ENCODE measurements at places on chromosomes 11 and 22.

DNA sequence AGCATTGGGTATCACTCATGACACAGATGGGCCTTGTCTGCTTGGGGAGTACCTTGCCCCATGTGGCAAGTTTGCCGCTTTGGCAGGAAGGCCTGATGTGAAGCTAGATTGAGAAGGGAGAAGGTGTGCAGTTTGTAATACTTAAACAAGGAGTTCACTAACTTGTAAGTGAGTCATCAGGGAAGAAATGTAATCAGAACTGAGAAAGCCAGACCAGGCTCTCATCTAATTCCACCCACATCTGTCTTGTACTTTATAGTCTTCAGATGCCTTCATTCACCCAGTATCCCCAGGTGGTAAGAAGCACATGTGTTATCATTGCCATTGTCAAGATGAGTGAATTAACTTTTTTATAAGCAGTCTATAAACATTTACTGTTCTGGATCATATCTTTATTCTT, 116.0 kb upstream of the DDI1 start:
- DNase-seq = no peak

- no peak for DNase-seq
Observed at GRCh38 chr22:38043151-38044039, 13.8 kb upstream of the PICK1 start.

- DNase-seq = no peak
Observed at GRCh38 chr11:1982873-1983600, 14.6 kb downstream of the H19 start.

GRCh38 chr11:73152861-73153483, 10.9 kb upstream of the FCHSD2 start:
- peak; percentile 55 for DNase-seq

- DNase-seq = no peak
Observed at GRCh38 chr22:17578136-17578754, 14.9 kb downstream of the SLC25A18 start.

- DNase-seq = no peak
Observed at GRCh38 chr22:47019012-47019790, 256.8 kb downstream of the TBC1D22A start.

DNA sequence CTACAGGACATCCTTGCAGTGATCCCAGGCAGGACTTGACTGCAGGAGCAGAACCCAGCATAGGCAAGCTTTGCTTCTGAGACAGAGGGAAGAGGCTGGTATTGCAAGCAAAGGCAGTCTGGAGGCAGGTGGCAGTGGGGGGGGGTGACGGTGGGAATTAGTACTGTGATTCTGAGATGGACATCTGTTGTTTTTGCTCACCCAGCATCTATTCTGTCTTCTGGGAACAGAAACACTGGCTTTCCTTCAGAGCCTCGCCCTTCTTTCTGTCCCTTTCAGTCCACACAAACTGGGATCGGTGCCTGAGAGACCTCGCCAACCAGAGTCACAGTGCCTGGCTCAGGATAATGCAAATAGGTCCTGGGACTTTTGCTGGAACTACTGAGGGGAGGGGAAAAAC, 31.2 kb upstream of the RASL10A start:
- no peak for DNase-seq

DNA sequence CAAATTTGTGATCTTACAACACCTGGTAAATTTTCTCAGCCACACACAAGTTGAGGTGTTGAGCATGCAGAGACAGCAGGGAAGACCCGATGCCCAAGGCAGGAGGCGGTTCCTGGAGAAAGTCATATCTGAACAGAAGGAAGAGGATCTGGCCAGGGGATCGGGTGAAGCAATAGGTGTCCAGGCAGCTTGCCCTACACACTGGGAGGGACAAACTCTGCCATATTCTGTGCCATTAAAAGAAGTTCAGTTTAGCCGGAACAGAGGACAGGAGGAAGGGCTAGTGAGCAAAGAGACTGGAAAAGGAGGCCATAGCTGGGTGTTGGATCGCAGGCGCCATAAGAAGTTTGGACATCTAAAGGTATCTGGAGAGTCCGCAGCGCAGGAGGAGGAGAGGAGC, 76.5 kb downstream of the TMPRSS5 start:
- DNase-seq = no peak

GRCh38 chr11:47982616-47983015, 2.3 kb downstream of the PTPRJ start:
- DNase-seq = no peak

DNA sequence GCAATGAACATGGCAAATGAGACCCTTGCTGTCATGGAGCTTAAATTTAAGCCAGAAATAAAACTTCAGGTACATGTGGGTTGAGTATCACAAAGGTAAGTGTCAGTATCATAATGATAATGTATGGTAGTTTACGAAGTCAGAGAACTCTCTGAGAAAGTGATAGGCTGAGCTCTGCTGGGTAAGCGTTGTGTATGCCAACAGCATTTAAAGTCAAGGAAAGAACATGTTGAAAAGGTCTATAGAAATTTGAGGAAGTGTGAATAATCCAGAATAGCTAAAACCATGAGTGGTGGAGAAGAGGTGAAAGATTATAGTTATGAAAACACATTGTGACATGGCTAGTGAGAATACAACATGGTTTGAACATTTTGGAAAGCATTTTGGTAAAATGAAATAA, 17.4 kb upstream of the CTSC start:
- no peak for DNase-seq
